ENCODE measurements at places on chromosomes 3 and 15. TPM values are rescaled to one million over a fixed set of nuclear protein-coding genes. Genes with fewer than 3 reads are reported as not detected.

GOLGA8M gene
- total RNA-seq, result 1.9 TPM

CA12 gene
- not detected for total RNA-seq

KCNMB3 gene
- total RNA-seq, result 0.58 TPM

C3orf85 gene
- not detected for total RNA-seq

SYNPR gene
- total RNA-seq, result not detected

HMG20A gene
- total RNA-seq, result 20.0 TPM

DNA sequence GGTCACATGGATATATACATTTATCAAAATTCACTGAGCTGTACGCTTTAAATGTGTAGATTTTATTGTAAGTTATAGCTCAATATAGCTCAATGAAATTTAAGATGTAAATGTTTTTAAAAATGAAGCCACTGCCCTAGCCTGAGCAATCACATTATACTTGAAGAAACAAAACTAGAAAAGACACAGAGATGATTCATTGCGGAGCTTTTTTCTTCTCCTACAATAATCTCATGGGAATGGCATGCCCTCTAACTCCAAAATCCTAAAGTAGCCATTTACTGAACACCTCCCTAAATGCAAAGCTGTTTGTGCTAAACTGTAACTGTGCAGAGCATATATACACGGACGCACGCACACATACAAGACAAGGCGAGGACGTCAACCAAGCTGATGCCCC is 84.2 kb downstream of the MYO9A start:
- H3K27ac ChIP-seq, result no peak overlapping the region
- no peaks in the 10 kb centered on the region for H3K27me3 ChIP-seq

DNA sequence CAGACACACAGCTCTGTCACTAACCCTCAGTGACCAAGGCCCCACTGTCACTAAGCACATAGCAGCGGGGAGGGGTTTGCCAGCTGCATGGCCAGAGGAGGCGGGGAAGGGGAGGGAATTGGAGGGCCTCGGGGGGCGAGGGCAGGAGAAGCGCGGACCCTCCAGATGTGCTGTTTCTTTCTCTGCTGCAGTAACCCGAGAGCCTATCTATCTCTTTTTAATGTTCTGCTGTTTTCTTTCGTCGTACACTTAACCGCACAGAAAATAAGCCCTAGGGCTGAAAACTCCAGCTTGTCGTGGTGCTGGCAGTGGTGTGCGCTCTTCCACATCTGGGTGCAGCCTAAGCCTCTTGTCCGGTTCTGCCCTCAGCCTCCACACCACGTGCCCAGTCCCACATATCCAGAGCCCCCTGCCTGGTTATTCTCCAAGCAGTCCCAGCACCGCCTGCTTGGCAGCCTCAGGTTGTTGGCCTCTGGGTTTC is 51.1 kb downstream of the BDH1 start:
- H3K27me3 ChIP-seq, result no peaks in the 10 kb centered on the region
- peaks cover 1% of the 10 kb centered on the region for H3K4me1 ChIP-seq
- H3K27ac ChIP-seq, result no peak overlapping the region
- no peaks in the 10 kb centered on the region for H3K36me3 ChIP-seq

DNA sequence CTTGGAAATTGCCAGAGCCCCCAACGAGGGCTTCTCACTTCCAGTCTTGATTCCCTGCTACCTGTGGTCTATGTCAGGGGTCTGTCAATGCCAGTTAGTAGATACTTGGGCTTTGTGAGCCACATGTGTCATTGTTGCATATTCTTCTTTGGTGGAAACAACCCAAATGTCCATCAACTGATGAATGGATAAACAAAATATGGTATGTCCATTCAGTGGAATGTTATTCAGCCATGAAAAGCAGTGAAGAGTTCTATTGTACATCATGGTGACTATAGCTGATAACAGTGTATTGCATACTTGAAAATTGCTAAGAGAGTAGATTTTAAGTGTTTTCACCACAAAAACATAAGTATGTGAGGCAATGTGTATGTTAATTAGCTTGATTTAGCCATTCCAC is 288.1 kb downstream of the RPLP1 start:
- peaks cover under 1% of the 10 kb centered on the region for H3K27me3 ChIP-seq
- no peak for DNase-seq
- no peaks in the 10 kb centered on the region for H3K36me3 ChIP-seq
- no peak overlapping the region for H3K4me3 ChIP-seq
- H3K27ac ChIP-seq, result no peak overlapping the region

DNA sequence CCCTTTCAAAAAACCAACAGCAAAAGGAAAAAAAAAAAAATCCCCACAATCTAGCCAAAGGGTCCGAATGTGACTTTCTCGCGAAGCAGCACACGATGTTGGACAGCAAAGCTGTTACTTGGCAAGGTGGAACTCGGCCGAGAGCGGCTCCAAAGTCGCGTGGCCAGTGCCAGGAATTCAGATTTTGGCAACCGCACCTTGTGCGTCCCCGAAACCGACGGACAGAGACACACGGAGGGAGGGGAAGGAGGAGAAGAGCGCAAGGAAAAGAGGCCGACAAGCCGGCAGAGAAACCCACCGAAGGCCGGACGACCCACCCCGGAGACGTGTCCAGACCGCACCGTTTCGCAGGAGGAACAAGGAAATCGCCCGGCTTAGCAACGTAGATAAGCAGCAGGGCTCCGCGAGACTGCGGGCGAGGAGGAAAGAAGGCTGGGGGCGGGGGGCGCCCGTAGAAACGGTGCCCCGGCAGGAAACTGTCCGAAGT is 517.3 kb downstream of the MECOM start:
- H3K36me3 ChIP-seq, result no peaks in the 10 kb centered on the region
- H3K4me1 ChIP-seq, result peaks cover 24% of the 10 kb centered on the region
- no peak overlapping the region for H3K4me3 ChIP-seq
- no peak for DNase-seq
- H3K27me3 ChIP-seq, result peaks cover 85% of the 10 kb centered on the region
- H3K27ac ChIP-seq, result no peak overlapping the region

DNA sequence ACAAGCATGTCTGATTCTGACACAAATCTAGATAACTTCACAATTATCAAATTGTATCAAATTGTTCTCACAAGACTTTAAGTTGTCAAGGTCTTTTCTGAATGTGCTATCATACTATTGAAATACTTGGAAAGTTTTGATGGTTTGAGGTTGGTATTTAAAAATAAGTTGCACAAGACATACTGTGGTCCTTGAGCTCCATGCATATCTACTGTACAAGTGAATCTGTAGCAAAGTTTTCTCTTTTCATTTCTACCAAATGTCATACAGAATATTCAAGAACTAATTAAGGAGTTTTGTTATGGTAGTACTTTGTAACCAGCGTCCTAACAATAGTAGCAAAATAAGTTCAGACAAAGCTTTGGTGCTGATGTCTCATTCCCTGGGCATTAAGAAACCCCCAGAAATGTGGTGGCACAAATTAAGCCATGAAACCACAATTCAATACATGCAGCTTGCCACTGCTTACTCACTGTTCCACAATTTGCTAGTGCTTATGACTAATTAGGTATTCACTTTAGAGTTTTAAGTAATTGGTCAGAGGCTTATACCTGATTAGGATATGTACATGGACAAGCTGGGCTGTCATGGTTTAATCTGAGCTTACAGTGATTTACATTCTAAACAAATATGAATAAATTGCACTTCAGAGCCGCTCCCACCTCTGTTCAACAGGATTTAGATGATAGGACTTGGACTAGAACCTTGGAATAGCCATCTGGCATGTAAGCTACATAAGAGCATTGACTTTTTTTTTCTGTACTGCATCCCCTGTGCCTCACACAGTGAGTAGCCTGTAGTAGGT is 8.8 kb downstream of the TBC1D23 start:
- H3K27me3 ChIP-seq, result no peaks in the 10 kb centered on the region
- no peaks in the 10 kb centered on the region for H3K36me3 ChIP-seq
- no peak for DNase-seq
- no peak overlapping the region for H3K27ac ChIP-seq
- H3K4me3 ChIP-seq, result no peak overlapping the region

DNA sequence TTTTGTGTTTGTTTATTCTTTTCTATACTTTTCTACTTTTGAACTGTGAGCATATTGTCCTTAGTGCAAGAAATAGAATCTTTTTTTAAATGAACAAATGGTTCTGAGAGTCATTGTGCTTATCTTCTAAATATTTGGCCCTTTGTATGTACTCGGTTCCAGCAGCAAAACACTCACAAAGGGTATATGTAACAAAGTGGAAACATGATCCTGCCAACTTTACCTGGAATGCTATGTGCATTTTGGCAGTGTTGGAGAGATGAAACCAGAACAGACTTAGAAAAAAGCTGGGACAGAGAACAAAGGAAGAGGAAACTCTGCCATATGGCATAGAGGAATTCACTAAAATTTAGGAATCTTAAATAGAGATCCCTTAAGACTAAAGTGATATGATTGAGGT is 150.1 kb downstream of the FGF12 start:
- H3K27me3 ChIP-seq, result no peaks in the 10 kb centered on the region
- no peak for DNase-seq
- no peaks in the 10 kb centered on the region for H3K36me3 ChIP-seq
- no peak overlapping the region for H3K4me3 ChIP-seq

DNA sequence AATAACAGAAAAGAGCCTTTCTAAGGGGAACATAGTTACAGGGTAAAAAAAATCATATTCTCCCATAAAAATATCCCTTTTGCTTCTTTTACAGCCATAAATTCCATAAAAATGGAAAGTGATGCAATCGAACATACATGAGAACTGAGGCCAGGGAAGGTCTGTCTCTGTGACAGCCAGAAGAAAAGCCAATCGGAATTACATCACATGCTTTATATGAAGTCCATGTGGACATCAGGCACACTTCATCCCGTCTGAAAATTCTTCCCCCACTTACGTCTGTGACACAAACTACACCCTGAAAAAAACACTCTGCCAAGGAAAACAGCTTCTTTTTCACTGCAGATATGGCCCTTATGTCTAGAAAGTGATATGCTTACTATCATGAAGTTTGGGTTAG is 323.5 kb downstream of the ERC2 start:
- H3K4me1 ChIP-seq, result no peaks in the 10 kb centered on the region
- no peaks in the 10 kb centered on the region for H3K36me3 ChIP-seq
- no peak overlapping the region for H3K27ac ChIP-seq
- no peaks in the 10 kb centered on the region for H3K27me3 ChIP-seq
- H3K4me3 ChIP-seq, result no peak overlapping the region

- H3K4me1 ChIP-seq, result no peaks in the 10 kb centered on the region
- no peak for DNase-seq
- H3K4me3 ChIP-seq, result no peak overlapping the region
- no peak overlapping the region for H3K27ac ChIP-seq
- H3K27me3 ChIP-seq, result peaks cover 6% of the 10 kb centered on the region
Observed at GRCh38 chr3:86989006-86989405, 1.9 kb downstream of the VGLL3 start.

- H3K27ac ChIP-seq, result no peak overlapping the region
- no peaks in the 10 kb centered on the region for H3K4me1 ChIP-seq
- no peak overlapping the region for H3K4me3 ChIP-seq
- DNase-seq, result no peak
- H3K36me3 ChIP-seq, result no peaks in the 10 kb centered on the region
Observed at GRCh38 chr3:147807776-147808175, 398.6 kb downstream of the ZIC1 start.
